Activated naive CD4-positive, alpha-beta T cell treated with Interleukin-2 at 50 U/mL for 16 hours (primary cell): ENCODE measurements at places on chromosomes 2 and 18.

DNA sequence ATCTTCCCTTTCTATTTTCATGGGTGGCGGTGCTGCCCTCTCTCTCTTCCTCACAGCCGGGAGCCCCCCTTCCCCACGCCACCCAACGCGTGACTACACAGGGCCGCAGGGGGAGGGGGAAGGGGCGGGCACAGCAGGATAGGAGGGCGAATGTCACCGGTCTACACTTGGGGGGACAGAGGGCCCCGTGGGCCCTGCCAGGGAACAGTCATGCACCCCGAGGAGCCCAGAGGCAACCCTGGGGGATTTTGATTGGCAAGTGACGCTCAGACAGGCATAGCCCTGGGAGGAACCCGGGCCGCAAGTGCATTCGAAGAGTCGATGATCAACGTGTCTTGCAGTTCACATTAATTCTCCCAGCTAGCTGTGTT is 91.1 kb upstream of the ANKRD30BL start:
- no peak for DNase-seq

DNA sequence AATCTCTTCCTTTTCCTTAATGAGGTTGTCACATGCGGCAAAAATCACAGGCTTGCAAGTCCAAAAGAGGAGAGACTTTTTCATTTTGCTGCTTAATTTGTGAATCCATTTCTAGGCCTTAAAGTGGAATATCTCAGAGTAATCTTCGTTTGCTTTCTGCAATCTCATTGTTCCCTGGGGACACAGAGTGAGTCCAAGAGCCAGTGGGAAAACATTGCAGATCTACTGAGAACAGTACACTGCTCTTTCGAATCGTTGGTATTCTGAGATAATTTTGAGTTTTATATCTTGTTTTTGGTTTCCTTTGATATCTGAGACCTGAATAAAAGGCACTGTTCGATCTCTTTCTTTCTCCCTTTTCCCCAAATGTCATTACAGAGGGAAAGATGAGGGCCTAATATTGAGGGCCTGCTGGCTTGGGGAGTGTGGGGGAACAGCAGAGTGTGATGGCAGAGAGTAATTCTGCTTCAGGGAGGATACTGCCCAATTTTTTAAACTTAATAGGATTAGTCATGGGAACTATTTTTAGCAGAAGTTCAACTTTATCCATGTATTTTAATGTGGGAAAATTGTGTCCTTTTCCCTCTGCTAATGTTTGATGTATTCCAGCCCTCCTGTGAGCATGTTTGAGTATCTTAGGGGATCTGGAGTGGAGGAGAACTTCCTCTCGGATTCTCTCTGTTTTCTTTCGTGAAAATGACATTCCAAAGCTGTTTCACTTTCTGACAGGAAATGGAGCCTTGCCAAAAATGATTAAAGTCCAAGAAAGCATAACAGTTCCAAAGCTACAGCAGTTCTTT is 418.2 kb upstream of the ZEB2 start:
- DNase-seq, result no peak

GRCh38 chr2:105597011-105597805 is 147.5 kb upstream of the NCK2 start:
- no peak for DNase-seq

DNA sequence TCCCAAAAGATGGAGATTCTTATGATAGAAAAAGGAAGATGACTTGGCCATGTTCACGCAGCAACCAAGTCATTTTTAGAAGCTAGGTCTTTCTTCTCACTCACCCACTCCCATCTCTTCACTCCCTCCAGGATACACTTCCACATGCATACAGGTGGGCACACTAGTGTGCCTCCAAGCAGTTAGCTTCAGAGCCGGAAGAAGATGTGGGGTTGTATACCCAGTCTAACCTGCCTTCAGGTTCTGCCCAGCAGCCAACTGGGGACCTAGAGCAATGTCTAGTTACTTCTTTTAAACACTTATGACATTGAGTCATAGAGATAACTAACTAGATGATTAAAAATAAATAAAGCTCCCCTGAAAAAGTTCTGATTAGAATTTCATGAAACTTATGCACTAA is 21.8 kb upstream of the TANK start:
- DNase-seq, result peak; percentile 30

DNA sequence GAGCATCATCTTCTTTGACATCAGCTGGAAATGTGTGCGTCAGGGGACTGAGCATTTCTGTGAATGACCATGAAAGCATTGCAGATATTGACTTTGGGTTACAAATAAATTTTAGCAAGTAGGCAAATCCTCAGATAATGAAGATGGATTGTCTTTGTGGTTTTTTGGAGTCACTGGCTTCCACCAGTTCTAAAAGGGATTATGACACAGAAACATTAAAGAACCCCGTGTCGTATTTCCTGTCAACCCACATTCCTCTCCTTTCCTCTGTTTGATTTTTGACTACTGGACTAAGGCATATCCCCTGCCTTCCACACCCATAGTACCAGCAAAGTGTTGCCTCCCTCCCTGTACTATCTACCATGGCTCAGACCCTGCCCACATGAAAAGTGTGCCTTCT is 268.1 kb downstream of the MYO3B start:
- no peak for DNase-seq

- DNase-seq, result peak; percentile 15
These were observed 41.8 kb upstream of the CDC42EP3 start for GRCh38 chr2:37713258-37713700.

DNA sequence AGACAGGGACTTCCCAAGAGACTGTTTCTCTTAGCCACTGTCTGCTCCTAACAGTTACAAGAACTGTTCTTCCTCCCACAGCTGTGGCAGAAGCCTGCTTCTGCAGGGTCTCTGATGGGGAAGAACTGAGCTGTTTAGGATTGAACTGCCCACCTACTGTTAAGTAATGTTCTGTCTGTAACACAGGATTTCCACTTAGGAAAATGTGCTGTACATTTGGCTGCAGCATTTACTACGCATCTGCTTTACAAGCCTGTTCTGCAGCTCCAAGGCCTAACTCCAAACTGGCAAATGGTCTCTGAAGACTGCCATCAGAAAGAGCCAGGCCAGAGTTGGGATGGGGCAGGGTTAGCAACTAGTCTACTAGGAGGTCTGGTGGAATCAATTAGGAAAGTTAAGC is 87.8 kb upstream of the UPP2 start:
- no peak for DNase-seq

- DNase-seq, result no peak
These were observed 17.4 kb downstream of the NDC80 start for GRCh38 chr18:2588666-2589344.

DNA sequence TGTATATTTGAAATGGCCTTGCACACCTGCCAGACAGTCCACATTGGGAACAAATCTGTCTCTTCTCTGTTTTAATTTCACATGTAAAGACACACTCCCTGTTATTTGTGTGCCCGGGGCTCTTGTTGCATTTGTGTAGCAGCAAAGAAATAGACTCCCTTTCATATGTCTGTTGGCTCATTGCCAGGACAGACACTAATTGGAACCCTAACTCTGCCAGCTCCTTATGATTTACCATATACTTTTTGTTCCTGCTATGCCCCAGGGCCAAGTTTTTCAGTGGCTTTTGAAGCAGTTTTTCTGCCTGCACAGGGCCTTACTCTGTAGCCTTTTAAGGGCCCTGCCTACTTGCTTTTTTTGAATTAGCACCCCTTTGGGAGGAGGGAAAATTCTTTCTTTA is 396.9 kb downstream of the DLGAP1 start:
- DNase-seq, result no peak

DNA sequence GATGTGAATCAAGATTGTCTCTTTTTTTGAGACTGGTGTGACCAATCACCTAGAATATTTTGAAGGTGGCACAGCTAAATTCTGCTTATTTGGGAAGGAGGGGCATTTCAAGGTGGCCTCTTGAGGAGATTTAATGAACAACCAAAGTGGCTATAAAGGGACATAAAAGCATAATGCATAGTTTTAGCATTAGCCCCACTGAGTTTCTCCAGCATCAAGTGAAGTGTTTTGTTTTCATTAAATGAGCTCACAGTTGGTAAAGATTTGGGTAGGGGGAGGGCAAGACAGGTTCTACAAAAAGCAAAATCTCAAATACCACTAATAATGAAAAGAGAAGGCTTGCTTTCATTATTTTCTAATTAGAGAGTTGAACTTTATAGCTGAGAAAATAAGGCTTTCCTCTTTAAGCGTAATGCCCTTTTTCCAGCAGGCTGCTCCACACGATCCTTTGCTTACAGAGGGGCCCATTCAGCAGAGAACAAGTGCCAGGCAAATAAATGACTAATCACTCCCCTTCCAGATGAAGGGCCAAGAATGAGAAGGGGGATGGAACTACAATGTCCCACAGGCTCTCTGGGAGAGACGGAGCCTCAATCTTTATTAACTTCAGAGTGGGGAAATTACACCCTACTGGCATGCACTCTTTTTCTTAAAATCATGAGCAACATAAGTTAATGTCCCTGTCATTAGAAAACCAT is 35.9 kb downstream of the LHCGR start:
- no peak for DNase-seq

GRCh38 chr2:100730290-100730868 is 89.6 kb upstream of the NPAS2 start:
- DNase-seq, result peak; percentile 18

DNA sequence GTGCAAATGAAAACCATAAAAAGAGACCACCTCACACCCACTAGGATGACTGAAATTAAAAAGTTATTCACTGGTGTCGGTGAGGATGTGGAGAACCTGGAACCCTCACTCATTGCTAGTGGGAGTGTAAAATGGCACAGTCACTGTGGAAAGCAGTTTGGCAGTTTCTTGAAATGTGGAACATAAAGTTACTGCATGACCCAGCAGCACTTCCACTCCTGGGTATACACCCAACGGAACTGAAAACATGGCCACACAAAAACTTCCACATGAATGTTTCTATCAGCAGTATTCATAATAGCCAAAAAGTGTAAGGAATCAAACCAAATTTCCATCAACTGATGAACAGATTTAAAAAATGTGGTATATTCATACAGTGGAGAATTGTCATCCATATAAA is 65.1 kb upstream of the SLC66A3 start:
- DNase-seq, result no peak

- no peak for DNase-seq
These were observed 471.4 kb upstream of the REG3G start for GRCh38 chr2:78553866-78554647.

- peak; percentile 81 for DNase-seq
These were observed at the start of gene CLIP4 for GRCh38 chr2:29114946-29115609. Gene CLIP4, plus strand, starts transcription at chr2:29115415. Its CDS starts 5,974 bp downstream, at chr2:29121389.

DNA sequence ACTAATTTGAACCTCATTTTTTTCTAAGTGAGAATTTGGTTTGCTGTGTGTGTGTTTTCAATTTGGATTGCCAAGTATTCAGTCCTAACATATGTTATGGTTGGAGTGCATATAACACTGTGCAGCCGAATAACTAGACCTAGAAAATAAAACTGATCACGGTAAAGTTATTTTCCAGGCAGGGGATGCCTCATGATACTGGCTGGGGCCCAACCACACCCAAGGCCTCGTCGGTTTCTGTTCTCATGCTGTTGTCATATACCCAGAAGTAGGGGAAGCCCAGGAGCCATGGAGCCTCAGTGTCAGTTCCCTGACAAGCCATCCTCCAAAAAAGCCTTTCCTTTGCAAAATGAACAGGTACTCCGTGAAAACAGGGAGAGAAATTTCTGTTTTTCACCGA is 160.2 kb downstream of the GBX2 start:
- no peak for DNase-seq

DNA sequence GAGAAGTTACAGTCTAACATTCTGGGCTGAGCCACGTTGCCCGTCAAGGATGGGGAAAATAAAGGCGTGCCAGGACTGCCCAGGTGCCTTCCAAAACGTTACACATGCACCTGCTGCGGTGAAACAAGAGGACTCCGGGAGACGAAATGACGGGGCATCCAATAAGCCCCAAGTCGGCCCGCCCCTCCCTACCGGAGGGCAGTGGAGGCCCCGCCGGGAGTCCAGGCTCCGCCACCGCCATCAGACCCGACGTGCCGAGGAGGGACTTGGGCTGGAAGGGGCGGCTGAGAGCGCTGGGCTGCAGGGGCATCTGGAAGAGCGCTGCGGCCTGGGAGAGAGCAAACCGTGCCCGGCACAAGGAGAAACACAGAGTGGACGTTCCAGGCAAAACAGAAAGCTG is 112.5 kb upstream of the GPC1 start:
- DNase-seq, result no peak

DNA sequence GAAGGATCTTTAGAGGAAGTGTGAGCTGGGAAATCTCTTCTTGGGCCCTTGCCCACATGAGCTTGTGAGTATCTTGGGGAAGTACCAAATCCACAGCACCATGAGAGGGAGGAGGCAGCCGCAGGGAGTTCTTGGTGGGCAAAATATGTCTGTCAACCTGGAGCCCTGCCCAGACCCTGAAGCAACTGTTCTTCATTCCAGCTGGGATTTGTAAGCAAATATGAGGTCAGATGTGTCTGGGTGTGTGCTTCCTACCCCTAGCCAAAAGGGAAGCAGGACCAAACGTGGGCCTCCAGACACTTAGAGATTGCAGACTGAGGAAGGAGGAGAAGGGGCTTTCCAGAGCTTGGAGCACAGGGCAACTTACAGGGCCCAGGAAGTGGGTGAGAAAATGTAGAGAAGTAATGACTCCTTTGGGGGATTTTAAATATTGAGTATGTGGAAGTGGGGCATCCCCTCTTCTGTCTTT is 41.9 kb downstream of the TMEM247 start:
- DNase-seq, result no peak

- no peak for DNase-seq
These were observed 94.1 kb downstream of the BCL2 start for GRCh38 chr18:63225434-63225833.
